Occipital lobe (tissue), 3 donors: ENCODE measurements at places on chromosomes 3 and 15. TPM values are rescaled to one million over a fixed set of nuclear protein-coding genes. Genes with fewer than 3 reads are reported as not detected.

- DNase-seq, result no peak
Observed at GRCh38 chr3:19749448-19750017, 184.5 kb downstream of the EFHB start.

- DNase-seq, result no peak
Observed at GRCh38 chr3:148158210-148158609, 539.5 kb upstream of the AGTR1 start.

Gene LYZL4
- total RNA-seq, result not detected

DNA sequence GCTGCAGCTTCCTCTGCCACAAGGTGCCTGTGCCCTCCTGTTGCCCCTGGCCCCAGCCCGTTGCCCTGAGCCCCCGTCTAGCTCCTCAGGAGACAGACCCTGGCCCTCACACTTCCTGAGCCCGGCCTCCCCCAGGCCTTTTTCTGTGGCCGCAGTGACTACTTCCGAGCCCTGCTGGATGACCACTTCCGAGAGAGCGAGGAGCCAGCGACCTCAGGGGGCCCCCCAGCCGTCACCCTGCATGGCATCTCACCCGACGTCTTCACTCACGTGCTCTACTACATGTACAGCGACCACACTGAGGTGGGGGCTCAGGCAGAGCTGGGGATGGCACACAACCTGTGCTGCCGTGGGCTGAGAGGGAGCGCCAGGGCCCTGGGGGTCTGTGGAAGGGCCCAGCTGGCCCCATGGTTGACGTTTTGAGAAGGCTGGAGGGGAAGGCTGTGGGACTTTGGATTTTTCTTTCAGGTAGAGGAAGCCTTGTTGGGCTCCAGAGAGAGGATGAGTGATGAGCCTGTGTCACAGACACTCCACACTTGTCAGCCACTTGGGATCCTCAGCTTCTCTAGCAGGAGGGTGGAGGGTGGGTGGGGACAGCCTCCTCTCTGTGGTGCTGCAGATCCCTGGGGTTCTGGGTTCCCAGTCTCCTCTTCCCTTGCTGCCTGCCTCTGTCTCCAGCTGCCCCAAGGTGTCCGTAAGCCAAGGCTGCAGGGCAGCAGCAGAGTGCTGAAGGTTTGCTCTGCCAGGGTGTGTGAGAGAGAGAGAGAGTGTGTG is 5.0 kb downstream of the ABTB1 start:
- no peak for DNase-seq

GRCh38 chr15:100958326-100959065 is 39.3 kb downstream of the LRRK1 start:
- no peak for DNase-seq

Gene RTP1
- not detected for total RNA-seq

DNA sequence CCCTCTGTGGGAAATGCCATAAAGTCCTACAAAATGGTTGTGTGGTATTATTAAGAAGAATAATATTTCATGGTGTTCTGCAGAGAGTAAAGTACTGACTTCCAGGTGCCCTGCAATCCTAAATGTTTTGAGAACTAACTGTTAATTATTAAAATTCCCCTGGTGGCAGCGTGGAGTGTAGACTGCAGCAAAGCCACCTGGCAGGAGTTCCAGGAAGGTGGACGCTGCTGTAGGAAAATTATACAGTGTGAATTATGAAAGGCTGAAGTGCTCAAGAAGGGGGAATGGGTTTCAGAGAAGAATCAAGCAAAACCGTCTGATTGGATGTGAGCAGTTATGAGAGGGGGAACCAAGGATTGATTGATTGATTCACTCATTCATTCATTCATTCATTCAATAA is 572.4 kb upstream of the PPP2R3A start:
- no peak for DNase-seq
